ENCODE measurements at places on chromosomes 3 and 15.
A peak's percentile ranks its signal among the peaks of the same experiment; 100 is the strongest.

GRCh38 chr3:164194842-164195241 lies 883.5 kb downstream of the SI start:
- DNase-seq: no peak

- no peak for DNase-seq
These were observed 202.7 kb upstream of the BHLHE40 start for GRCh38 chr3:4776399-4776979.

DNA sequence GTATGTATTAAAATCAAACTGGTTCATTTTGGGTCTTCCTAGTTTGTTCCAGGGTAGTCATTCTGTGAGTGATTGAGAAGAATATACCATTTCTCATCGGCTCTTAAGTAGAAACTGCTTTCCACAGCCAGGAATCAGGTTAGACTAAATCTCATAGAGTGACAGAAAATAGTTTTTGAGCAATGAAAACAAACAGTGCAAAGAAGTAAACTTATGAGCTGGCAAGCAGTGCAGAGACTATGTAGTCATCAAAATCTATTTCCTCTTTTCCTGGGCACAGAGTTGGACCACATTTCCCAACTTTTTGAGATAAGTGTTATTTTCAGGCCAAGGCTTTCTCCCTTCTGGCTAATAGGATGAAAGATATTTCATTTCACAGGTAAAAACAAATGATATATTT lies 66.5 kb downstream of the UBE3A start:
- peak; percentile 9 for DNase-seq

DNA sequence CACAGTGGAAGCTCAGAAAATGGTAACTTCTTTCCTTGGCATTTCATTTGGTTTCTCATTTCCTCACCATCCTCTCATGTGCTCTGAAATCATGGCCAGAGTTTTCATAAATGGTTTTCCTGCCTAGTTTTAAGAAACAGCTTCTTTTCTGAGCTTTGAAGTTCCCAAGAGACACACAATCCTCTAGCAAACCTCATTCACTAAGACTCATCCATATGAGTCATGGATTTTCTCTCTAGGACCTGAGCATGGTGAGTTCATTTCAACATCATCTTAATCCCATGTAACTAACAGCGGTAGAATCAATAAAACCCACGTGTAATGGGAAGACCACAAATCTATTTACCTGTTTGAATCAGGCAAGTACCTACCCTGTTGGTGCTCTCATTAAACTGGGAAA lies 274.5 kb upstream of the LRTM1 start:
- peak; percentile 93 for DNase-seq

DNA sequence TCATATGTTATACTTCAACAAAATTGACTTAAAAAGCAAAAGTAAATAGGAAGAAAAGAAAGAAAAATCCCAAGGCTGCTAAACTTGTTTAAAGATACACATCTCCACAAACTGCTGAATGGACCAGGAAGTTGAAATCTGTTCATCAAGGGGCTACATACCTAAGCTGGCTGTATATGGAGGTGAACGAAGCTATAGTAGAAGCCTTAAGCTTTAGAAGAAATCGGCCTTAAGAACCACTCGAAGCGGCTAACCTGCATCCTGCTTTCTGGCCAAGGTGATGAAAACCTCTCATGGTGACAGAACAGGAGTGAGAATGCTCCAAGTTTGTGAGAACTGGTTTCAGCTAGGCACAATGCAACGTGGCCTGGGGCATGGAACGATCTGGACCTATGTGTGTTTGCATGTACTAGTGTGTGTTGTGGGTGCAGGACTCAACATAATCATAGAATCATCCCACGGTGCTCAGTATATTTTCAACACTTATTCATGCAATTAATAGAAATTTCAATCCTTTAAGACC lies 31.3 kb upstream of the SPTBN5 start:
- no peak for DNase-seq
